ENCODE measurements at places on chromosomes 1 and 21. TPM values are rescaled to one million over a fixed set of nuclear protein-coding genes. Genes with fewer than 3 reads are reported as not detected.

- no peaks in the 10 kb centered on the region for H3K27me3 ChIP-seq
- DNase-seq: no peak
- H3K4me1 ChIP-seq: peaks cover 6% of the 10 kb centered on the region
- no peak overlapping the region for H3K27ac ChIP-seq
- H3K4me3 ChIP-seq: no peak overlapping the region
- H3K36me3 ChIP-seq: peaks cover 36% of the 10 kb centered on the region
Observed at GRCh38 chr1:193079187-193079586, 19.8 kb downstream of the RO60 start.

- no peak overlapping the region for H3K4me3 ChIP-seq
- H3K4me1 ChIP-seq: no peaks in the 10 kb centered on the region
- no peaks in the 10 kb centered on the region for H3K36me3 ChIP-seq
- H3K27ac ChIP-seq: no peak overlapping the region
- no peaks in the 10 kb centered on the region for H3K27me3 ChIP-seq
- DNase-seq: no peak
Observed at GRCh38 chr1:218817691-218818465, 355.8 kb upstream of the LYPLAL1 start.

- H3K4me1 ChIP-seq: no peaks in the 10 kb centered on the region
- H3K27ac ChIP-seq: no peak overlapping the region
- no peak overlapping the region for H3K4me3 ChIP-seq
- H3K27me3 ChIP-seq: no peaks in the 10 kb centered on the region
- no peaks in the 10 kb centered on the region for H3K36me3 ChIP-seq
Observed at GRCh38 chr1:74824497-74825107, 91.7 kb downstream of the TYW3 start.

GRCh38 chr1:184065559-184065958, 14.0 kb downstream of the TSEN15 start:
- no peaks in the 10 kb centered on the region for H3K27me3 ChIP-seq
- no peak overlapping the region for H3K4me3 ChIP-seq
- H3K4me1 ChIP-seq: peaks cover 13% of the 10 kb centered on the region
- peaks cover 21% of the 10 kb centered on the region for H3K36me3 ChIP-seq
- no peak for DNase-seq

- DNase-seq: peak; percentile 31
- H3K36me3 ChIP-seq: no peaks in the 10 kb centered on the region
- peaks cover 2% of the 10 kb centered on the region for H3K27me3 ChIP-seq
- no peak overlapping the region for H3K27ac ChIP-seq
Observed at GRCh38 chr1:76759950-76760349, 107.3 kb upstream of the ST6GALNAC5 start.

TTC39A gene
- not detected for total RNA-seq

Measured in activated naive CD4-positive, alpha-beta T cell treated with anti-CD3 and anti-CD28 coated beads for 36 hours (primary cell).